ENCODE measurements at places on chromosomes 12 and 14.

- no peak for DNase-seq
Observed at GRCh38 chr14:102213470-102213869, 73.8 kb downstream of the WDR20 start.

GRCh38 chr14:97638864-97639263 is 841.7 kb downstream of the VRK1 start:
- no peak for DNase-seq

DNA sequence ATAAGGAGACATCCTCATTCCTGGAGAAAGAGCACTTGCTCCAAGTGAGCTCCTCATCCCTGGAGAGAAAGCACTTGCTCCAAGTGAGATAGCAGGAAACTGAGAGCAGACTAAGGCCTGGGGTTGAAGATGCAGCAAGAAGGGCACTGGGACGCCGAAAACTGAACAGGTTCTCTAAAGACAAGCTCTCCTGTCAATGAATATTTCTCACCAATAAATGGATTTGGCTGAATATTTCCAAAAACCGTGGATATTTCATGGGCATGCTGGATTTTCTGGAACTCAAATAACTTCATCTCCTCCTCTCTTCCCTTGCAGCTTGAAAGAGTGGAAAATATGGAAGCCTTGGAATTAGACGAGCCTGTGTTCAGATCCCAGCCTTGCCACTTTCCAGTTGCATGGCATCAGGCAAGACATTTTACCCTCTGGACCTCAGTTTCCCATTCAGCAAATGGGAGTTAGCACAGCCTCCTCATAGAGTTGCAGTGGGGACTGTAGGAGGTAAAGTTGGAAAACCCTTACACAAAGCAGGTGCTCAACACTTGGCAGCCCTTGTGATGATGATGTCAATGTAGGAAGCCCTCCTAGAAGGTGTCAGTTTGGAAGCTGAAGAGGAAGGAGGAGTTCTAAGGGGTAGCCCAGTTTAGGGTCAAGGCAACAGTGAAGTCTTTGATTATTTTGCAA is 4.4 kb upstream of the KRT76 start:
- DNase-seq = no peak

DNA sequence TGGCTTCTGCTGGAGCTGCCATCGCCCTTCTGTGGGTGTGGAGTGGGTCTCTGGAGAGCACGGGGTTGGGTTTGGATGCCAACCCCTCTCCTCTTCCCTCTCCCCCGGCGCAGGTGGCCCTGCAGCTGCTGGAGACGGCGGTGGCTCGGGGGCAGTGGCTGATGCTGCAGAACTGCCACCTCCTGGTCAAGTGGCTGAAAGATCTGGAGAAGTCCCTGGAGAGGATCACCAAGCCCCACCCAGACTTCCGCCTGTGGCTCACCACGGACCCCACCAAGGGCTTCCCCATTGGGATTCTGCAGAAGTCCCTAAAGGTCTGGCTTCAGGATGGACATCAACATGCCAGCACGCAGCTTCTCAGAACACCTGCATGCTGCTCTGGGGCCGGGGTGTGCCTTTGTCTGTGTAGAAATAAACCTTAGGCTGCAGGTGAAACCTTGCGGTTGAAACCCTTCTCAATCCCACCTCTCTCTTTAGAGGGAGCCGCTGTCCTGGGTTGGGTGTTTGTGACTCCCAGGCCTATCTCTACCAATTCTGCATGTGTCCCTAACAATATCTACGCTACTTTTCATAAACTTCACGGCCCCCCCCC is 44.3 kb downstream of the CCDC92 start:
- no peak for DNase-seq

GRCh38 chr12:16568873-16569272 is 37.1 kb downstream of the LMO3 start:
- DNase-seq = no peak

- DNase-seq = no peak
Observed at GRCh38 chr12:46970636-46971035, 108.8 kb upstream of the PCED1B start.

GRCh38 chr12:57261428-57261865 is 10.5 kb upstream of the STAC3 start:
- no peak for DNase-seq

DNA sequence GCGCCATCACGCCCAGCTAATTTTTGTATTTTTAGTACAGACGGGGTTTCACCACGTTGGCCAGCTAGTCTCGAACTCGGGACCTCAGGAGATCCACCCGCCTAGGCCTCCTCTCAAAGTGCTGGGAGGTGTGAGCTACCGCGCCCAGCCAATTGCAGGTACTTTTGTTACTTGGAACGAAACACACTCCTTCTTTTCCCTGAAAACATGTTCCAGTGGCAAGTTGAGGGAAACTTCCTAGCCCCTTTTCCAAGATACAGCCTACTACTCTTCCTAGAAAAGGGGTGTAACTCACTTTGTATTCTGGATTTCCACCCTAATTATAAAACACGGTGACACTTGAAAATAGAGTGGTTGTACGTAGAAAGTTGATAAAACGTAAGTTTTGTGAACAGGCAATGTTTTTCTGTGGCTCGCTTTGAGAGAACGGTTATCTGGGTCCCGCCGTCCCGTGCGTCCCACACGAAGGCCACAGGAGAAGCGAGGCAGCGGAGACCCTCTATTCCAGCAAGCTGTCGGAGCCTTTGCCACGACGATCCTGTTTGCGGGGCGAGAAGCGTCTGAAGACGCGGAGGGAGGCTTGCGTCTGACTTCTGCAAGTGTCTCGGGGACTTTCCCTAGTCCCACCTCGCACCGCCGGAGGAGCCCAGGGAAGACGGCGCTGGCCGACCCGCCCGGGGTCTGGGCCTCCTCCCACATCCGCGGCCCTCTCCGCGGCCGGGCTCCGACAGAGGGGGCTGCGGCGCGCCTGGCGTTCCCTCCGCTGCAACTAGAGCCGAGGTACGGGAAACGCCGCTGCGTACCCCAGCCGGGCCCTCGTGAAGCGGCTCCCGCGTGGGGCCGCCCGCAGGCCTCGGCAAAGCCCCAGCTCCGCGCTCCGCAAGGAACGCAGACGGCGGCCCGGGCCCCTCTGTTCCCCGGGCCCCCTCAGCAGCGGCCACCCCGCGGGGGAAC is 745 bp downstream of the CDCA4 start:
- DNase-seq = no peak

DNA sequence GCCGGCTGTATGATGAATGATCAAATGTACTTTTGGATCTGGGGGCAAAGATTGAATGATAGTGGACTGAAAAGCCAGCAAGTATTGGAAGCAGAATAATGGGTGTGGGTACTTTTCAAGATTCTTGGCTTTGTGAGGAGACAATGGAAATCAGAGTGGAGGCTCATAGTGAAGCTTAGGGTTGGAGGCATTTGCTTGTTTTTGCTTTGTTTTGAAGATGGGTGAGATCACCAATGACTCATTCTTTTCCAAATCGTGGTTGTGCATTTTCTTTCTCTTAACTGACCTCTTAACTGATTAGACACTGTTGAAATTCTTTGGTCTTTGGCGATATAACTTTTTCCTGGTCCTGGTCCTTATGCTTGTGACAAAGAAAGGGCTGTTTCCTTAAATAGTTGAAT is 54.4 kb downstream of the PELI2 start:
- peak; percentile 40 for DNase-seq

GRCh38 chr14:29222006-29222405 is 455.4 kb downstream of the FOXG1 start:
- DNase-seq = no peak

DNA sequence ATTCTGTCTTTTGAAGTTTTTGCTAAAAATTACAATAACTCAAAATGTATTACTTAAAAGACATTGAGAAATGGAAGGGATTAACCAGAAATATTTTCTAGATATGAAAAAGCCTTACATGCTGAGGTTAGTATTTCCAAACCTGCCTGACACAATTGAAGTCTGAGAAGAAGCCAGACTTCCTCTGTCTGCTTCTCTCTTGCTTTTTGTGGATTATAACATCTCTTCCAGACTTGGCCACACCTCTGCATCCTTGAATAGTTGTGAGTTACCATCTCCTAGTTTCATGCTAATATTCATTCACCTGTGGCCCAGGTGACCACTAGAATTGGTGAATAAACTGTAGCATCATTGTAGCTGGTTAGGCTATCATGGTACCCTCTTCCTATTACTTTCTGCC is 497.6 kb downstream of the SLC16A7 start:
- no peak for DNase-seq

GRCh38 chr12:126667339-126667738 is 1599.6 kb upstream of the TMEM132C start:
- DNase-seq = peak; percentile 64

DNA sequence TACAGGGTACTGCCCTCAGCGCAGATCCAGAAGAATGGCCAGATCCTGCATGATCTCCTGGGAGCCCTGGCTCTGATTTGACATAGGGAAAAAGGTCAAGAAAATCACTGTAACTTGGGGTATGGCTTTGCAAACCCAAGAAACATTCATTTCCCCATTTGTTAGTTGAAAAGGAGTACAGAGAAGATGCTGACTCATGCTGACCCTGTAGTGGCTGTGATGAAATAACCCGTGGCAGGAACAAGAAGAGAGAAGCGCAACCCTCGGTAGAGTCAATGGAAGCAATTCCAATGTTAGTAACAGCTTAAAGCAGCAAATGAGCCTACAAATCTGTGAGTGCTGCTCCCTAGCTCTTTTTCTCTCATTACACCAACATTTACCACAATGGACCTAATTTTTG is 281.6 kb upstream of the NPAS3 start:
- DNase-seq = peak; percentile 68

GRCh38 chr14:65731933-65732506 is 319.5 kb downstream of the FUT8 start:
- DNase-seq = no peak

DNA sequence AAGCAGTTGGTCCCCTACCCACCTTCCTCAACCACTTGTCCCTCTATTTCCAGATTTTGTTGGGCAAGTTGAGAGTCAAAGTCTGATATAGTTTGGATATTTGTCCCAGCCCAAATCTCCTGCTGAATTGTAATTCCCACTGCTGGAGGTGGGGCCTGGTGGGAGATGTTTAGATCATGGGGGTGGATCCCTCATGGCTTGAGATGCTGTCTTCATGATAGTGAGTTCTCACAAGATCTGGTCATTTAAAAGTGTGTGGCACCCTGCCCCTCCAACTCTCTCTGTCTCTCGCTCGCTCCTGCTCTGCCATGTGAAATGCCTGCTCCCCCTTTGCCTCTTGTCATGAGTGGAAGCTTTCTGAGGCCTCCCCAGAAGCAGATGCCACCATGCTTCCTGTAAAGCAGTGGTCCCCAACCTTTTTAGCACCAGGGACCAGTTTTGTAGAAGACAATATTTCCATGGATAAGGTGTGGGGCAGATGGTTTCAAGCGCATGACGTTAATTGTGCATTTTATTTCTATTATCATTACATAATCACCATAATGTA is 37.3 kb upstream of the BCL11B start:
- DNase-seq = no peak

GRCh38 chr12:106794369-106794768 is 19.9 kb downstream of the RIC8B start:
- DNase-seq = no peak

GRCh38 chr14:54782751-54783659 is 119.6 kb downstream of the GCH1 start:
- DNase-seq = no peak

GRCh38 chr12:92848740-92849139 is 80.4 kb downstream of the EEA1 start:
- DNase-seq = no peak

- DNase-seq = no peak
Observed at GRCh38 chr14:44863271-44863670, 98.5 kb downstream of the KLHL28 start.

- DNase-seq = no peak
Observed at GRCh38 chr12:38391007-38391406, 74.4 kb downstream of the ALG10B start.

DNA sequence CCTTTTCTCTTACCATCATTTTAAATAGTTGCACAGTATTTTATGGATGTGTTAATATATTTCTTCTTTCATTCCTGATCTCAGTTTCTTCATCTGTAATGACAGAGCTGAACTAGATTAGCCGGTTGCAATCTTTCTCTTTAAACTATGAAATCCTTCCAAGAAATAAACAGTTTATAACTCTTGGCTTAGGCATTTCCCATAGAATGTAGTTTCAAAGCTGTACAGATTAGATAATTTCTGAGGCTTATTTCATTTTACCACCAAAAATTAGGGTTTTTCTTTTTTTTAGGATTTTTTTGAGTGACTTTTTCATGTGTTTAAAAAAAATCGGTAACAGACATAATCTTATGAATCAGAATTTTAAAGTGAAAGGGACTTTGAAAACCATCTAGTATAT is 144.0 kb downstream of the RAD51B start:
- no peak for DNase-seq

DNA sequence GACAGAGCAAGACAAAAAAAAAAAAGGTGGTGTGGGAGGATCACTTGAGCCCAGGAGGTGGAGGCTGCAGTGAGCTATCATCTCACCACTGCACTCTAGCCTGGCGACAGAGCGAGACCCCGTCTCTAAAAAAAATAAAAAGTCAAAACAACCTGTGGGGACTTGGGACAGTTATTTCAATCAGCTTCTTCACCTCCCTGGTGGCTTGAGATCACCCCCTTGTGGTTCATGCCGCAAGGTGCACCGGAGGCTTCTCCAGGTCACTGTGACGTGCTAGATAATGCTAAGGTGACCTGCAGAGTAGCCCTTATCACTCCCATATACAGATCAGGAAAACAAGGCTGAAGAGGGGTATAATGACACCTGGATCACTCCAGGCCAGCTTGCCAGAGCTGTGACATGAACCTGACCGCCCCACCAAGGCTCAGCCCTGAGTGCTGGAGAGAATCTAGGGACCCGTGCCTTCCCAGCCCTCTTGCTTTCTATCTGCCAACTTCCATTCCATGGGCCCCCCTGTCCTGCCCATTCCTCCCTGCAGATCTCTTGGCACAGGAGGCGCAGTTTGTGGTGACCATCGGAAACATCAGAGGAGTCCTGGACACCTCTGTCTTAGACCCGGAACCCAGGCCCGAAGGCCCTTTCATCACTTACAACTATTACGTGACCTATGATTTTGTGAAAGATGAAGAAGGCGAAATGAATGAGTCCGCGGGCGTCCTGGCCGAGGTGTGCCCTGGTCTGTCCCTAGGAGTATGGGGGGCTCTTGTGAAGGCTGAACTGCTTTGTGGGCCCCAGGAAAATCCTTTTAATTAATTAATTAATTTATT is 8.1 kb downstream of the LRRC43 start:
- DNase-seq = peak; percentile 18

- no peak for DNase-seq
Observed at GRCh38 chr14:85288041-85288440, 241.9 kb upstream of the FLRT2 start.

DNA sequence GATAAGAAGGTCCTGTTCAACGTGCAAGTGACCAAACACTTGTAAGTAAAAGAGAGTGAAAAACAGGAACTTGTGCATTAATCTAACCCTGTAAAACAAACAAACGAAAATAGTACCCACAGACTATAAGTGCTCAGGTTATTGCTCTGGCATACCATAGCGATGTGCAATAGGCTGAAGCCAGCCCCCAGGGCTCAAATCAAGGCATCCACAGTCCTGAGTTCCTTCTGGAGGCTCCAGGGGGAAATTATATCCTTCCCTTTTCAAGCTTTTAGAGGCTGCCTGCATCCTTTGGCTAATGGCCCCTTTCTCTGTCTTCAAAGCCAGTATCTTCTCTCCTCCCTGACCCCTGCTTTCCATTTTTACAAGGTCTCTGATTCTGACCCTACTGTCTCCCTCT is 8.1 kb upstream of the CMAS start:
- DNase-seq = no peak
